ENCODE measurements at places on chromosomes 4 and X.

- no peak for DNase-seq
Observed at GRCh38 chr4:48974979-48975640, 11.0 kb upstream of the CWH43 start.

GRCh38 chr4:159013692-159014091 lies 89.2 kb upstream of the RAPGEF2 start:
- DNase-seq, result no peak

GRCh38 chr4:183335369-183335940 lies 13.2 kb upstream of the CLDN24 start:
- DNase-seq, result no peak

DNA sequence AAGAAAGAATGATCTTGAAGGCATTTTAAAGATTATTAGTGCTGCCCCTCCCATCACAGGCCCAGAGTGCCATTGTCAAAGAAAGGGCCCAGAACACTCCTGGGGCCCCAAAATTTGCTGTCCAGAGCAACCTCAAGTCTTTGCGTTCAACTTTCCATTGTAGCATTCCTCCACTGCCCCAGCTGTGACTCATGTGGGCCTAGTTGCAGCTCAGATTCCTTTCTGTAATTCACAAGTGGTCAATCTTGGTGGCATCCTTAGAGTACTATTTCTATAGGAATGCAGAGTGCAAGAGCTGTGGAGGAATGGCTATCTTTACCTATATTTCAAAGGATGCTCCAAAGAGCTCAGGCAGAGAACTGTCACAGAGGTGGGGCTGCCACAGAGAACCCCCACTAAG lies 1500.8 kb upstream of the IGFBP7 start:
- no peak for DNase-seq

DNA sequence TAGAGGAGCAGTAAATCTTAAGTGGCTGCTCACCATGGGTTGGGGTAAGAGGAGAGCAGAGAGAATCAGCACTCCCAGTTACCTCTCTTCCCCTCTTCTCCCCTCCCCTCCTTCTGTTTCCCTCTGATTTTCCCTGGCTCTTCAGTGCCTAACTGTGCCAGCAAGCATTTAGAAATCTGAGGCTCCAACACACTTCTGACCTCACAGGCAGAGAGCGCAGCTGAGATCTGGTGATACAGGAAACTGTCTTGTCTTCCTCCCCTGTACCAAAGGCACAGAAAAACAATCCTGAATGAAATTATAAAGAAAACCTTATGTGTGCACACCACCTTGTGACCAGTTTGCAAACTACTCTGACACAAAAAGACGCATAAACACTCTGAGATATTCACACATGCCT lies 82.4 kb upstream of the SMIM10 start:
- peak; percentile 24 for DNase-seq

DNA sequence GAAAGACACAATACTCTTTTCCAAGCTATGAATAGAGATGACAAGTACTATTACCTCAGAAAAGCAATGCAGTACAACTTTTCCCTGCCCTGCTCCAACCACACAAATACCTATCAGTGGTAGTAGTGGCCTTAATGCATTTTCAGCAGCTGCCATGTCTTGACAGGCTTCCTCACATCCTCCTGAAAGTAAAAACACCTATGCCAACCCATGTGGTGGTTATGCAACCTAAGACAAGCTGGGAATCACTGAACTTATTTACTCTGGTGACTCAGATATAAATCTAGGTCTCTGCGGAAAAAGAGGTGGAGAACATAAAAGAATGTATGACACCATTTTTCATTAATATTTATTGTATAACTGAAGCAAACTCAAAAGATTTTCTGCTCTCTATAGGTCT lies 14.5 kb downstream of the WDFY3 start:
- no peak for DNase-seq

DNA sequence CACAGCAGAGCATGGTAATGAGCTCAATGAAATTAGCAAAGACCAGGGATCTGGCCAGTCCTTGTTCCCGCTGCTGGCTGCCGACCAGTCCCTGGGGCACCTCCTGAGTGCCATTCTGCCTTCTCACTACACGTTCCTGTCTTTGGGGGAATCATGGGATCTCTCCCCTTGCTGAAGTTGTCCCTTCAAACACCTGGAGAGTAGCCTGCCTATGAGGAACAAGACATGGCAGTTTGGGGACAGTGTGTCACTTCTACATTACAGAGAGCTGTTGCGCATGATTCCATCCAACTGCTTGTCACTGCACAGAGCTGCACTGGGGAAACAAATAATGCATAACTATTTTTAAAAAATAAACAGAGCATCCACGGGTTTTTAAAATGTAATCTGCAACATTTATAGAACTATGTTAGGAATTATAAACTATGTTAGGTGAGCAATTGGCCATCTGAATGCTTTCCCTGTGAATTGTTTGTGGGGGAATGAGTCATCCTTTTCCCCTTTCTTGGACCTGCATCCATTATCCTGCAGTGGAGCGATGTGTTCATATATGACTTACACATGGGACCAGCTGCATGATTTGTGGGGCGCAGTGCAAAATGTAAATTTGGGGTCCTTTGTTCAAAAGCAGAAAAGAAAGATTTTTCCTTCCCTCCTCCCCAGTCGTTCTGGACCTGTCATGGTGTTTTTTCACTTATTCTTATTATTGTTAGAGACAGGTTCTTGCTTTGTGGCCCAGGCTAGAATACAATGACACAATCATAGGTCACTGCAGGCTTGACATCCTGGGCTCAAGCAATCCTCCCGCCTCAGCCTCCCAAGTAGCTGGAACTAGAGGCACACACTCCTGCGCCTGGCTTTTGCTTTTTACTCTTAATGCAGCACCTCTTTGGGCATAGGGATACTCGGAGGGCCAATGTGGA lies 115.0 kb upstream of the TBL1X start:
- no peak for DNase-seq

- peak; percentile 67 for DNase-seq
Observed at GRCh38 chr4:42015438-42015837, 25.1 kb downstream of the SLC30A9 start.

GRCh38 chr4:95599777-95600400 lies 51.1 kb upstream of the UNC5C start:
- DNase-seq, result no peak

DNA sequence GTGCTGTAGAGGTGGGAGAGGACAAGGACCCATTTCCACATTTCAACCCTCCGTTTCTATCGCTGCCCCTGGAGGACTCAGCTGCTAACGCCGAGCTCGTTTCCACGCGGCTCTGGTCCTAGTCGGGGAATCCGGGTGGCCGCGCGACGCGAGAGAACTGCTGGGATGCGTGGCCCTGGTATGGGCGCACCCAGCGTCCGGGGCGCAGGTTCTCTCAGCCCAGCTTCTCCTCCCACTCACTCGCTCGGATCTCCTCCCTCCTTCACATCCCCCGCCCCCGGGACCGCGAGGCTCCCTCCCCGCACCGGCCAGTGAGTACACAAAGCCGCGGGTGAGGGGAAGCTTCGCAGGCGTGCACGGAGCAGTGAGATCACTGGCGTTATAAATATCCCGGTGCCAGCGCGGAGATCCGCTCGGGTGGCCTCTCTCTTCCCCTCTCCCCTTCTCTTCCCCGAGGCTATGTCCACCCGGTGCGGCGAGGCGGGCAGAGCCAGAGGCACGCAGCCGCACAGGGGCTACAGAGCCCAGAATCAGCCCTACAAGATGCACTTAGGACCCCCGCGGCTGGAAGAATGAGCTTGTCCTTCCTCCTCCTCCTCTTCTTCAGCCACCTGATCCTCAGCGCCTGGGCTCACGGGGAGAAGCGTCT lies at the start of gene FGF5:
Gene FGF5 (plus strand): TSS at position 412 of the 649 bp plus-strand sequence. CDS start 161 bp downstream, at position 573.
- DNase-seq, result peak; percentile 61

DNA sequence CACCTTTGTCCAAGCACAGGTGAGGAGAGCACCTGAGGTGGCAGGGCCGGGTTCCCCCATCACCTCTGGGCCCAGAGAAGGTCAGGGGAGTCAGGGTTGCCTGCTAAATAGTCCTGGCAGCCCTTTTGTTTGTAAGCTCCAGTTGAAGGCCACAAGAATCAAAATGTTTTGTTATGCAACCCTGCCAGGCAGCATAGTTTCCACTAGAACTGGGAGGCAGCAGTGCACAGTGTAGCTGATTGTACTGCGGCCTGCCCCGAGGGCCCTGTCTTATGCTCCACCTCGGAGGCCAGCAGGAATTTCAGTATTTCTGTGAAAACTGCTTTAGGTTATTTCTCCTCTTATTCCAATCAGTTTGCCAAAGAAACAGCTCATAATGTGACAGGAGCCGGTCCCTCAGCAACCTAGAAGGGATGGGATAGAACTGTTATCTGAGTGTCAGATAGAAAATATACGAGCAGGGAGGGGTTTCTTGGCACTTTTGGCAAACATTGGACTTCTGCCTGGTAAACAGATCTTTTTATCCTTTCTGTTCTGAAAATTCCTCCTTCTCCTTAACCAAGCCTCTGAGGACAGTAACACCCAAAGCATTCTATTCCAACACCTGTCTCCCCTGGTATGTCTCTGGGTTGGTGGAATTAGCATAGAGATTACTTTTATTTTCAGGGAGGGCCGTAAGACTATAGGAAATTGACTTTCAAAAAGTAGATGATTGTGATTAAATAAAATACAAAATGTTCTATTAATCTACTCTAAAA lies 93.6 kb downstream of the LNX1 start:
- no peak for DNase-seq

- DNase-seq, result no peak
Observed at GRCh38 chr4:113607147-113607720, 154.3 kb downstream of the CAMK2D start.

DNA sequence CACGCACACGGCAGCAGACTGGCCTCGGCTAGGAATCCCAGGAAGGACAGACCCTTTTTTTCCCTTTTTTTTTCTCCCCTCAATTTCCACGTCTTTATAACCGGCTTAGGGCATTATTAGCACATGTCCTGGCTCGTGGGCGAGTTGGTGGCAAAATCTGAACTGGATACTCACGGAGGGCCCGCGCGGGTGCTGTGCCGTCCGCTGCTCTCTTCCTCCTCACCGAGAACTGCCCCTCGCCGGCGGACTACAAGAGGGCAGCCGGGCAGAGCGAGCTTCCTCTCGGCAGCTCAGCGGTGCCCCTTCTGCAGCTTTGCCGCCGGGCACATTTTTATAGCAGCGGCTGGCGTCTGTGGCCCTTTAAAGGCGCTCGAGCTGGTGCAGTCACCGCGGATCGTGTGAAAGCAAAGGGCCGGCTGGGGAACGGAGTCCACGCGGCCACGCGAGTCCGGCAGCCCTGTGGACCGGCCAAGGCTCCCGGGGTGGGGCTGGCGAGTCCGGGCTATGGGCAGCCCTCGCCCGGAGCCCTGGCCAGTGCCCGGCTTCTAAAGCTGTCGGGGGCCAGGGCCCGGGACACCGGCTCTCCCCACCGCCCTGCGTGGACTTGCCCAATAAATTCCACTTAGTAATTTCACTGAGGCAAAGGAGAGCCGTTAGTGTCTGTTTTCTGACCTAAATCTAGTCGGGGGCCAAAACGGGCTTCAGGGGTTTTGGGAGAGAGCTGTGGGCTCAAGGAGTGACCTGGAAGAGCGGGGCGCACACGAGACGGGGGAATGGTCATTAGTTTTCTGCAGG lies 1.3 kb upstream of the CITED1 start:
- peak; percentile 88 for DNase-seq

DNA sequence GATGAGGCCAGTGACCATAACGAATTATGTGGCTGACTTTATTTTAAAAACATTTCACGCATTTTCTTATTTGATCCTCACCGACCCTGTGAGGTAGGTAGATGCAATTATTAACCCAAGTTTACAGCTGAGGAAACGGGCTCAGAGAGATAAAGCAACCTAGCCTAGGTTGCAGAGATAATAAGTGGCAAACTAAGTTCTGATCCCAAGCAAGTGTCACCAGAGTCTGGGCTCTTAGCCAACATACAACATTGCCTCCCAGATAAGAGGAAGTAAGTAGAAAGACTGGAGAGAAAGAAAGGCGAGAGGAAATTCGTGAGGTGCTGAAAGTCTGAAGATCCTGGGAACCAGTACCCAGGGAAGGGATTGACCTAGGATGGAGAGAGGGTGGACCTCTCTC lies 77.4 kb upstream of the GPR50 start:
- DNase-seq, result no peak

GRCh38 chrX:1397001-1397400 lies 5.1 kb upstream of the SLC25A6 start:
- no peak for DNase-seq

DNA sequence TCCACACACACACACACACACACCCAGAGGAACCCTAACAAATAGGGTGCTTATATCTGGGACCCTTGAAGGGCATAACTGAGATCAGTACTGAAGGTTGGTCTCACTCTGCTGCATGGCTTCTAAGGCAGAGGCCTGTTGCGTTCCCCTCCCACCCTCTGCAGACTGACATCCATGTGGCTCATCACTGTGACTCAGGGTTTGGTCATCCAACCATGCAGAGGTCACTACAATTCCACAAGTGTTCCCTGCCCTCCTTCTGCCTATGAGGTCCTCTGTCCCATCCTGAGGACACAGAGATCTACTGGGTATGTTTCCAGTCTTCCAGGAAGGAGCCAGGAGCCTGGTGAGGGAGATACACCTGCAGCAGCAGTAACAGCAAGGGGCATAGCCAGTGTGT lies 55.8 kb downstream of the XAGE2 start:
- DNase-seq, result no peak

- DNase-seq, result no peak
Observed at GRCh38 chrX:72676465-72676864, 37.6 kb downstream of the PHKA1 start.

DNA sequence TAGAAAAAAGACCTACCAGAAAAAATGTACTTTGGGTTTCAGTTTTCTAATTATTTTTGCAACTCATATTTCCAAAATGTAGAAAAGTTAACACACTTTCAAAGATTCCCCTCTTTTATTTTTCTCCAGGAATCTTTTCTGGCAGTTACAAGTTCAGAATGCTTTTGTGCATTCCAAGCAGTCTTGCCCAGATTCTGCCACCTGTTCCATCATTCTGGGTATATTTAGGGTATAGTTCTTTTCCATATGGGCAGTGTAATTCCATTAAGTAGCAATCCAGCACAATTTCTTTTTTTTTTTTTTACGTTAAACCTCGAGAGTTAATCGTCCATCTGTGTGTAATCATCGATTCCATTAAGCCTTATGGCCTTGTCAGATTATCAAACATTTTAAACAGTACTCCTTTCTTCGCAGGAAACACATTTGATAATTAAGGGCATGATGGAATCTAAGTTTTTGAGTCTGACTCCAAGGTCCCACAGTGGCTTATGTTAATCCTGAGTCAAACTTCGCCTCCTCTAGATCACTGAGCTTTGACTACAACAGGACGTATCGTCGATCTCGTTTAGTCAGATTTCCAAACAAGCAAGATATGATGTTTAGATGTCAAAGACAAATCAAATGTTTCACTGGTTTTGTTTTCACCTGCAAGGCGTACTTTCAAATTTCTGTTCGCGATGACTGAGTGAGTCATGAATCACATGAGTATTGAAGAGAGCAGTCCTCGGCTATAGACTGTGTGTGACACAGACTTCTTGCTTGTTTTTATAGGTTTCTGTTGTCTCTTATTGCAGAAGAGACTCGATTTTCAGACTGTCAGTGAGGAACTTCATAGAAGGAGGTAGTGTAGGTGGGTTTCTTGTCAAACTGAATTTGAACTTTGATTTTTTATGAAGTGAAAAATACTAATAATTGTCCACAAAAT lies 118.9 kb upstream of the GK2 start:
- DNase-seq, result peak; percentile 70

- DNase-seq, result no peak
Observed at GRCh38 chrX:22032084-22032483, at the start of gene PHEX. Gene PHEX (plus strand): TSS chrX:22032325. CDS start chrX:22033006, 681 bp downstream.
